Left ventricle myocardium superior (tissue), 1 donor: ENCODE measurements at places on chromosomes 7 and 10.

DNA sequence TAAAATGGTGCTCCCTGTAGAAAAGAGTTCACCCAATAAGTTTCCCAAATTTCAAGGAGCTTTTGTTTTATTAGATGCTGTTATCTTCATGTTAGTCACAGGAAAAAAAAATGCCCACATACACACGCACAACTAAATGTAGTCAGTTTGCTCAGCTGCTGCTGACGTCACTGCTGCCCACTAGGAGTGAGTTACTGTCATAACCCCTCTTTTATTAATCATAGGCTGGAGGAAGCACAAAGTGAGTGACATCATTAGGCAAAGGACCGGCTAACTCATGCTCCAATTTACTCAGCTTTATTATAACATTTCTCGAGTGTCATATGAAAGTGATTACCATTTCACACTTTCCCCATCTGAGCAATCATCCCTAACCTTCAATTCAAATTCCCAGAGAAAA is 6.7 kb upstream of the INHBA start:
- DNase-seq, result no peak

DNA sequence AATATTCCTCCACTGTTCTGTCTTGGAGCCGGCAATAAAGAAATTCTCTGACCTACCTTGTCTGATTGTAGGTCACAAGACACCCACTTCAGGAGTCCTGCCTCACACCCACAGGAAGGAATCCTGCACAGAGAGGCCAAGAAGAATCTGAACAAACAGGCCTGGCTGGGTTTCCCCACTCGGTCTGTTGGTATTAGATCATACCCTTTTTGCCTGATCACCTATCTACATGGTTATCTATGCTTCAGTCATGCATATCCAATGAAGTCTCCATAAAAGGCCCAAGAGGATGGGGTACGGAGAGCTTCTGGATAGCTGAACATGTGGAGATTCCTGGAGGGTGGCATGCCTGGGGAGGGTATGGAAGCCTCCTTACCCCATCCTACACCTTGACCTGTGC is 12.3 kb downstream of the OGDH start:
- no peak for DNase-seq

DNA sequence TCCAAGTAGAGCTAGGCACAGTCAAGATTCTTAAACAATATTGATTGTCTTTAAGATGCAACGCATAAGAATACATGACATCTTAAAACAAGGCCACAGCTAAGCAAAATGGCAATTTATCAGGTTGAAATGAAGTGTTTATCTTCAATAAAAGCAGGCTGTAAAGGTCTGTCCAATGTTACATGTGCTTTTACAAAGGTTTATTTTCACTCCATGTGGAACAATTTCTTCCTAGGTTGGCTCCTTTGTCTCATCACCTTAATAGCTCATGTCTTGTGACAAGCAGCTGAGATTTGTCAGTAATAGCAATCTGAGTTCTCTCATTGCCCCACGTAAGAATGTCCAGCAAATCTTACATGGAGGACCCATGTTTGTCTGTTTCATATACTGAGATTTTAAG is 437.6 kb downstream of the GPAM start:
- DNase-seq, result no peak

DNA sequence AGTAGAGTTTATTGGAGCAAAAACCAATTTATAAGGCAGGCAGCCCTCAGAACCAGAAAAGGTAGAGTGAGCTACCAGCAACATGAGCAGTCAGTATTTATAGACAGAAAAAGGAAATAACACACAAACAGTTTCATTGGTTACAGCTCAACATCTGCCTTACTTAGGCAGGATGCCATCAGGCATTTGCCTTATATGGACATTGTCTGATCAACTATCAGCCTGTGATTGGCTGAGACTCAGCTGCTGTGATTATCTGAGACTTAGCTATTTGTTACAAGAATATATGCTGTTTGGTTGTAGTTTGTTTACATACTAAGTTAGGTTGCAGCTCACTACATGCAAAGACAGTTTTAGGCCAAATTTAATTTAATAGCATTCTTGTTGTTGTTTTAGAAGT is 60.4 kb upstream of the CDK1 start:
- DNase-seq, result no peak

GRCh38 chr7:20157456-20157855 is 59.7 kb downstream of the MACC1 start:
- DNase-seq, result no peak
